Breast epithelium (tissue), 4 donors: ENCODE measurements at places on chromosomes 3 and 15.

- DNase-seq, result no peak
- H3K27ac ChIP-seq, result no peak overlapping the region
- no peaks in the 10 kb centered on the region for H3K4me1 ChIP-seq
These were observed 152.2 kb downstream of the TCF12 start for GRCh38 chr15:57070674-57071073.

DNA sequence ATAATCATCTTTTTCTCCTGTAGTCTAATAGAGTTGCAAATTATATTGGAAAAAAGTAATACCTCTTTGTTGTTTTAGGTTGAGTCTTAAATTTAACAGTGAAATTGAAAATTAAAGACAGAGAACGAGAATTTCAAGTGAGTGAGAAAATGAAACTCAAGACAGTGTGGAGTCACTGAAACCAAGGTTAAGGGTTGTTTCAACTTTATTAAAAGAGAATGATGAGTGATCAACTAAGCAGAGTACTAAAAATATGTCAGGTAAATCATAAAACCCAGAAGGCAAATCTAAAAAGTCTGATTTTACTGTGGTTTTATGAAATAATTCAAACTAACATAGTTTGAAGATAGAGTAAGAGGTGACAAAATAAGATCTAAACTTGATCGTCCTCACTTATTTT is 782.5 kb upstream of the SEMA6D start:
- no peaks in the 10 kb centered on the region for H3K27me3 ChIP-seq
- H3K4me3 ChIP-seq, result no peak overlapping the region
- H3K36me3 ChIP-seq, result peaks cover 4% of the 10 kb centered on the region
- H3K27ac ChIP-seq, result no peak overlapping the region
- no peak for DNase-seq

GRCh38 chr3:187022403-187023029 is 92.2 kb downstream of the ST6GAL1 start:
- H3K36me3 ChIP-seq, result no peaks in the 10 kb centered on the region
- H3K4me3 ChIP-seq, result no peak overlapping the region
- H3K27me3 ChIP-seq, result no peaks in the 10 kb centered on the region

DNA sequence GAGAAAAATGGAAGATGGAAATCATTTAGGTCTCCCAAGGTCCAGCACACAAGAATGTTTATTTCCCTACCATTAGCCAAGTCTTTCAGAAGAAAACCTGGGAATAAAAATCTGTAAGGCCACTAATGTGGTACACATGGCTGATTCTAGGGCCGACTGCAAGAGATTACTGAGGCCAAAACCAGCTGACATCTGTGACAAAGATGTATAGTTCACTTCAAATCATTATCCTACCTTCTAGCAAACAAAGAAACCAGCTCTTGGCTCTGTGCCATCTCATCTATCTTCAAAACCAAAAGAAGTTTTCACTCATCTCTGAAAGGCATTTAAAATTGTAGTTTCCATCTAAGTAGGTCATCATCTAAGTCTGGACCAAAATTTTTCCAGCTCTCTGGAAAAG is 43.9 kb downstream of the ERC2 start:
- no peak overlapping the region for H3K27ac ChIP-seq
- no peaks in the 10 kb centered on the region for H3K27me3 ChIP-seq
- no peak for DNase-seq
- no peaks in the 10 kb centered on the region for H3K36me3 ChIP-seq
- no peak overlapping the region for H3K4me3 ChIP-seq

- H3K4me3 ChIP-seq, result no peak overlapping the region
- DNase-seq, result no peak
- H3K27ac ChIP-seq, result no peak overlapping the region
- no peaks in the 10 kb centered on the region for H3K27me3 ChIP-seq
These were observed 26.7 kb downstream of the SCG3 start for GRCh38 chr15:51708013-51708412.

- H3K27ac ChIP-seq, result no peak overlapping the region
- no peak overlapping the region for H3K4me3 ChIP-seq
- H3K4me1 ChIP-seq, result no peaks in the 10 kb centered on the region
- DNase-seq, result no peak
- H3K27me3 ChIP-seq, result no peaks in the 10 kb centered on the region
These were observed 172.0 kb downstream of the P3H2 start for GRCh38 chr3:189948724-189949045.

DNA sequence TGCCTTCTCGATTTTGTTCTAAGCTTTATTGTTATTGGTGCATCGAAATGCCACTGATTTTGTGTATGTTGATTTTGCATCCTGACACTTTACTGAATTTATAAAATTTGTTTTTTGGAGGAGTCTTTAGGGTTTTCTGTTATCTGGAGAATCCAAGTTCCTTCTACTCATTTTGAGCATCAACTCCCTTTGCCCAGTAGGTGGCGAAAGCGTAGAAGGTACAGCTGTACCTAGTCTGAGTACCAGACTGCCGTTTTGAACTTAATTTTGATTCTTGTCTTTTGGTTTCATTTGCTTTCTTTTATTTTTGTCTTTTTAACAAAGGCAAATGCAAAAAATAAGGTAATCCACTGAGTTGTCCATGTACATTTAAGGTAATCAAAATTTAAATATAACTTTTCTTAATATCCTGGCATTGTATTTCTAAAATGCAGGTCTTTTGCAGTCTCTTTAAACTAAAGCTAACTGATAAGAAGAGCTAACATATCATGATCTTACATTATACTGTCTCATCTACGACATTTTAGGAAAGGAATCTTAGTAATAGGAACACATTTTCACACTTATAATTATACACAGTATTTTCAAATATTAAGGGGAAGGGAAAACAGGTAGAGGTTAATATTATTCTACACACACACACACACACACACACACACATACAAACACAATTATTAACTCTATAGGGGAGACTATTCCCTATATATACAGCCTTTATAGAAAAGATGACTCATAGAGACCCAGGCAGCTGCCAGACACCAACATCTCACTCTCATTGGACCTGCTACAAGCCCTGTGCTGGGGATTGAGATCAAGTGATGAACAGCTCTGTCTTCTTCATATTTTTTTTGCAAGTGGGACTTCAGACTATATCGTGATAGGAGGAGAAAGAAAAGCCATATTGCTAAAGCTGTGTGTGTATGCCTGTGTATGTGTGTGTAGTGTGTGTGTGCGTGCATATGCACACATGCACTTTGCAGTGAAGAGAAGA is 71.8 kb downstream of the SYNPR start:
- no peak for DNase-seq
- no peak overlapping the region for H3K4me3 ChIP-seq
- H3K4me1 ChIP-seq, result no peaks in the 10 kb centered on the region
- no peaks in the 10 kb centered on the region for H3K36me3 ChIP-seq

- H3K4me3 ChIP-seq, result no peak overlapping the region
- peak overlapping the region; percentile 19 for H3K27ac ChIP-seq
- H3K4me1 ChIP-seq, result no peaks in the 10 kb centered on the region
- no peaks in the 10 kb centered on the region for H3K36me3 ChIP-seq
These were observed 97.5 kb downstream of the IGF1R start for GRCh38 chr15:98745650-98746374.

DNA sequence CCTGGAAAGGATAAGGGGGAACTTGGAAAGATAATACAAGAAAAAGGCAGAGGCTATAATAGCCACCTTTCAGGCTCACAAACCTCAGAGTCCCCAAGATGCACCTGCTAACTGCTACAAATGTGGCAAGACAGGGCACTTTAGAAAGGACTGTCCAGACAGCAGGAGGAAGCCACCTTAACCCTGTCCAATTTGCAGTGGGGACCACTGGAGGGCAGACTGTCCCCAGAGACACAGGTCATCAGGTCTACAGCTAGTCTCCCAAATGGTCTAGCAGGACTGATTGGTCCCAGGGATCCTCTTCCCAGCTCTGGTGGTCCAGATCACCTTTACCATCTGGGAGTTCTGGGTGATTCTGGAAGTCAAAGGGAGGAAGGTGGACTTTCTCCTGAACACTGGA is 882.5 kb upstream of the GBE1 start:
- H3K27me3 ChIP-seq, result no peaks in the 10 kb centered on the region
- no peak overlapping the region for H3K27ac ChIP-seq
- DNase-seq, result no peak
- H3K36me3 ChIP-seq, result no peaks in the 10 kb centered on the region
- no peak overlapping the region for H3K4me3 ChIP-seq

DNA sequence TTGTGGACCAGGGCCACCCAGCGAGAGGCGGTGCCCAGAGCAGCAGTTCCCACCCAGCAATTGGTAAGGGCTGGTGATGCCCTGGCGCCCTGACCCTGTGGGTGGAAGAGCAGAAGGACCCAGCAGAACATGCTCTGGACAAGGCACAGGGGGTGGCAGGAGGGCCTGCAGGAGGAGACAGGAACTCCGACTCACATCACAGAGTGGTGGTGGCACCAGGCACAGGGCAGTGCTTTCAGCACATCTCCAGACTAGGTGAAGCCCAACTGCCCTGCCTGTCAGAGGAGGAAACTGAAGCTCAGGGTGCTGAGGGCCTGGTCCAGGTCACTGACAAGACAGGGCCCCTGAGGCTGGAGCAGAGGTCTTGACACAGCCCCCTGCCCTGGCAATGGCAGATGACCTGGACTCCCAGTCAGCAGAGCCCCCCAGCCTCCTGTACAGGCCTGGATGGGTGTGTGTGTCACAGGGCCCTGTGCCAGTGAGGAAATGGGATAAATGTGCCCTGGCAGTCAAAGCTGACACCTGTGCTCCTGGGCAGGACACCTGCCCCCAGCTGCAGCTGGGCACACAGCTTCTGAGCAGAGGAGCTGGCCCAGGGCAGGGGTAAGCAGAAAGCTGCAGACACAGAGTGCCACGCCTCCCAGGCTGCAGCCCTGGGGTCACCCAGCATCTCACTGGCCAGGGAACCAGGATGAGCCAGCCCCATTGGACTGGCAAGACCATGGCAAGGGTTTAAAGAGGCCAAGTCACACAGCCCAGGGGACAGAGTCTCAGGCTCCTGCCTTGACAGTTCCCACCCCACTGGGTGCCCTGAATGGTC is 11.4 kb downstream of the KLF15 start:
- no peaks in the 10 kb centered on the region for H3K27me3 ChIP-seq
- DNase-seq, result no peak
- no peak overlapping the region for H3K27ac ChIP-seq
- H3K36me3 ChIP-seq, result no peaks in the 10 kb centered on the region

GRCh38 chr15:43253431-43254403 is 13.0 kb downstream of the TGM5 start:
- H3K27me3 ChIP-seq, result no peaks in the 10 kb centered on the region
- H3K4me1 ChIP-seq, result no peaks in the 10 kb centered on the region
- peak overlapping the region; percentile 74 for H3K27ac ChIP-seq
- H3K4me3 ChIP-seq, result no peak overlapping the region
- no peak for DNase-seq

- peaks cover 4% of the 10 kb centered on the region for H3K36me3 ChIP-seq
- DNase-seq, result no peak
- H3K4me1 ChIP-seq, result peaks cover 3% of the 10 kb centered on the region
- H3K27me3 ChIP-seq, result no peaks in the 10 kb centered on the region
- H3K27ac ChIP-seq, result peak overlapping the region; percentile 3
These were observed 26.5 kb downstream of the LYSMD4 start for GRCh38 chr15:99706557-99707303.

GRCh38 chr3:67654844-67655177 is 399 bp upstream of the SUCLG2 start:
- DNase-seq, result no peak
- H3K27ac ChIP-seq, result peak overlapping the region; percentile 96
- H3K27me3 ChIP-seq, result no peaks in the 10 kb centered on the region

DNA sequence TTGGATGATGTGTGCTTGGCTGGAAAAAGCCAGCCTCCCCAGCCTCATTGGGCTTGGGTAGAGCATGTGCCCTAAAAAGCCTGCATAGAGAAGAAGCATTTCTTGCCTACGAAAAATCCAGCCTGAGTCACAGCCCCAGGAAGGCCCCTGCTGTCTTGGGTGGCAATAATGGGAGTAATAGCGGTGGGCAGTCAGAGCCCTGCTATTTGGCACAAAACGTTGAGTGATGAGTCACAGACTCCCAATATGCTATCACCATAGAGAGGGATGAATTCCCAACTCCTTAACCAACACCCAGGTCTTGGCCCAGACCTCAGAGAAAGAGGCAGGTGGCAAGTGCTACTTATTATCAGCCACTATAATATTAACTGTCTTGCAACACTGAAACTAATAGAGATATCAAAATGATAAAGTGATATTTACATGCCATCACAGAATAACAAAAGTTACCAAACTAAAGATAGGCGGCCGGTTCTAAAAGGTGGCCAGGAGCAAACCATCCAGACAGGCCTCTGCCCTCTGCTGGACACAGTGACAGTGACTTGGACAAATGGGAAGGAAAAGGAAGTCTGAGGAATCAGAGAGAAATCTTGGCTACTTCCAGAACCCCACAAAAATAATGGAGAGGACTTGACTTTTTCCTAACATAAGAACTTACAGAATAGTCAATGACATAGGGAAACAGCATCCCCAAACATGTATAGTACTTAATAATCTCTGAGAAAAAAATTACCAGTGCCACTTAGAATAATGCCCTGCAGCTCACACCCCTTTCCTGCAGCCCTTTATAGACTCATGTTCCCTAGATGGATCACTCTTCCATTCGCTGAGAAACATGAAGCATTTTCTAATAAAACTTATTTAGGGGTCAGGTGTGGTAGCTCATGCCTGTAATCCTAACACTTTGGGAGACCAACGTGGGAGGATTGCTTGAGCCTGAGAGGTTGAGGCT is 51.9 kb upstream of the MUC13 start:
- no peaks in the 10 kb centered on the region for H3K36me3 ChIP-seq
- no peak for DNase-seq
- H3K4me1 ChIP-seq, result no peaks in the 10 kb centered on the region
- no peak overlapping the region for H3K27ac ChIP-seq

DNA sequence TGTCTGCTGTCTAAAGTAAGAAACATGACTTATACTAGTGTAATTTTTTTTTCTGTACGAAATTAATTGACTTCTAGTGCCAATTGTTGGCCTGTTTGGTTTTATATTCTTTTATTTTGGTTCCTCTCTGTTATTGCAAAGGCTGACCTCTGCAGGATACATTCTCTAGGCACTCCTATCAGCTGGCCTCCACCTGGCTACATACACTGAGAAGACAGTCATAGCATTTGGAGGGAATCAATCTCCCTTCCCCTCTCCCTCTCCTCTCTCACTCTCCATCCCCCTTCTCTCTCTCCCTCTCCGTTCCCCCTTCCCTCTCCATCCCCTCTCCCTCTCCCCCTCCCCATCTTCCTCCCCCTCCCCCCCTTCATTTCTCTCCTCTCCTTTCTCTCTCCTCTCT is 116.7 kb downstream of the MCTP2 start:
- H3K27me3 ChIP-seq, result no peaks in the 10 kb centered on the region
- H3K4me1 ChIP-seq, result no peaks in the 10 kb centered on the region
- no peak for DNase-seq
- no peak overlapping the region for H3K27ac ChIP-seq
- no peak overlapping the region for H3K4me3 ChIP-seq

DNA sequence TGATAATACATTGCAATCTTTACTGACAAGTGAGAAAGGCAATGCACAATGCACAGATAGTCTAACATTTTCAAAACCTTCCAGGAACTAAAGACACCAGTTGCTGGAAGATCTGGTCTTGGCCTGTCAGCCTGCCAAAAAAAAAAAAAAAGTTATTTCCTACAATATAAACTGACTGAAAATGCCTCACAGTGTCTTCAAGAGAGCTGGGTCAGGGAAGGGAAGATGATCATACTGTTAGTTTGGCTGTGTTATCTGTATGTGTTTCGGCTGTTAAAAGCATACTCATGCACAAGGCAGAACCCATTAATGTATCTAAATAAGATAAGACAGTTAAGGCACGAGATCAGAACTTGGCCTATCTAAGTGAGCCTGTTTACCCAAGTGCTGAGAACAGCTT is 673.4 kb downstream of the MECOM start:
- no peak overlapping the region for H3K4me3 ChIP-seq
- no peaks in the 10 kb centered on the region for H3K36me3 ChIP-seq
- H3K27ac ChIP-seq, result no peak overlapping the region
- no peaks in the 10 kb centered on the region for H3K4me1 ChIP-seq
